Stimulated activated CD8-positive, alpha-beta memory T cell treated with anti-CD3 and anti-CD28 coated beads, Interleukin-15, amount 100 ng/mL, for 24 hours (primary cell): ENCODE measurements at places on chromosomes 4 and X.

GRCh38 chr4:3122081-3122563 lies 47.6 kb downstream of the HTT start:
- DNase-seq, result no peak

GRCh38 chr4:3227878-3228675 lies 20.9 kb upstream of the MSANTD1 start:
- no peak for DNase-seq

DNA sequence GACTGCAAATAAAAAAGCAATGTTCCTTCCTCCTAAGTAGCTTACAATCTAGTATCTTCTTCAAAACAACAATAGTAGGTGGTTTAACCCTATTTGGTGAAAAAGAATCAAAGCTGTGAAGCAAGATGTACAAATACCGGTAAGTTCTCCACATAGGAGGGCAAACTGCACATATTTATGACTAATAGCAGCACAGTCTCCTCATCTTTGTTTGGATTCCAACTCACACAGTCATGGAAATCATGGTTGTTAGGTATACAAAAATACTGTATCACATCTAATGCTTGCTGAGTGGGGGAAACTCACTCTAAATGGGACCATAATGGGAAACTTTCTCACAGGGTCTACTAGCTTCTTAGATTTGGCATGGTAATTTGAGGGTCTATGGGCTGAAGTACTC lies 597.2 kb downstream of the INPP4B start:
- no peak for DNase-seq

GRCh38 chrX:143632625-143633410 lies 3.1 kb downstream of the SLITRK4 start:
- no peak for DNase-seq

DNA sequence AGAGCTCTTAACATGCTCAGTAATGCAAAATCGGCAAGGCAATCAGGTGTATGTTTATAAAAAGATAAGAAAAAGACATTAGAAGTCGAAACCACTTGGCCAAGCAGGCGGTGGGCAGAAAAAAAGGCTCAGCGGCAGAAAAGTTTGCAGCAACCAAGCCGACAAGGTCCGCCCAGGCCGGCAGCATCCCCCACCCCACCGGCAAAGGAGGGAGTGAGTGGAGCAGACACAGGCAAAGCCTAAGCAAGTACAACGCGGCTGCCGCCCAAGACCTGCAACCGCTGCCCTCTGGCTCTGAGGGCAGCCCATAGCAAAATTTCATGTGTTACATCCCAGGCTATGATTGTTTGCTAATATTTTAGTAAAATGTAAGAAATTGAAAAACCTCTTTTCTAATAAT lies 125.4 kb upstream of the ZCCHC13 start:
- DNase-seq, result no peak

DNA sequence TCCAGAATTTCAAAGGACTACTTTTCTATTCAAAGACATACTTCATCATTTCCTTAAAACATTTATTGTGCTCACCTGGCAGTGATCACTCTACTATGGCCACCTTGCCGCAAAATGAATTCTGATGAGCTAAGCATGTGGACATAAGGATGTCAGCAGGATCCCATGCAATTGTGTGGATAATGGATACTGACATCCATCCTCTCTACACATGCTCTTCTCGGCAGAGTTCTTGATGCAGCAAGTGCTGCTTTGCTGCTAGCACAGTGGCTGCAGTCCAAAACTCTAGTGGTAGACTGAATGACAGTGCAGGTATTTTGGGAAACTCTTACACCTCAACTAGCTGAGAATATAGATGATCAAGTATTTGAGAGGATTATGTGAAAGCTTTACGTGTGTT lies 168.0 kb downstream of the BANK1 start:
- DNase-seq, result no peak
